ENCODE measurements at places on chromosomes 3 and 15.

DNA sequence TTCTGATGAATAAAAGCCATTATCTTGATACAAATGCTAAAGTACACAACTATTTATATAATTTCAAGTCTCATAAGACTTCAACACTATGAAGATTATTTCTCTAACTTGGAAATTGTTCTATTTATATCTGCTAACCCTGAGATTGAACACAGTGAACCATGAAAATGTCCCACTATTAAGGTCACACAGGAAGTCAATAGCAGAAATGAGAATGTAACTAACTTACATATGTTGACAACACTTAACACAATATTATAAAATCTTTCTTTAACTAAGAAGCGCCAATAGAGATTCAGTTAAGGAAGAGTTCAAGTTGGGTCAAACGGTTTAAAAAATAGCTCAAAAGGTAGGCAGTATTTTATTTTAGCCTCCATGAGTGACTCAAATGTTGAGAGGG lies 551.8 kb upstream of the CBLB start:
- DNase-seq: no peak

DNA sequence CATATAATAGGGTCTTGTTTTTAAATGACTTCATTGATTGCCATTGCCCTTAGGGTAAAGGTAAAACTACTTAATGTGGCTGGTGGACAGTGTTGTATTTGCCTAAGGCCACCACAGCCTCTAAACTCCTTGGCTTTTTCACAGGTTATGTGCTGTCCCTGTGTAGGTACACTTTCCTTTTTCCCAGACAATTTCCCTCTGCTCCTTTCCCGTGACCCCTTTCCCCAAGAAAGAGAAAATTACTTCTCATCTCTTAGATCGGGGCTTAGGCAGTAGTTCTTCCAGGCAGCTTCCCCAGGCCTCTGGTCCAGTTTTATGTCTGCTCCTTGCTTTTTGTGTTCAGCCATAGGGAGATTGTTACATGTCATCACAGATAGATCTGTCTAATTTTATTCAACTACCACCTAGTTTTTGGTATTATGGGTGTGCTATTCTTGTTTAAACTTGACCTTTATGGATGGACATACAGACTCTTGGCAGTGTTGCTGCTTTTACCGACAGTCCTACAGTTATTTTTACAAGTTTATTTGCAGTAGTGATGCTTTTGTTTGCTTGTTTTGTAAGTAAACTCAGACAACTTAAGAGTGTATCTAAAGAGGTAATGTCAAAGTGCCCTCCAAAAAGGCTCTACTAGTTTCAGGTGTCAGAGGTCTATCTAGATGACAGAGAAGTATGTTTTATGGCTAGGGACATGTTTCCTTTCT lies 20.5 kb upstream of the SCAANT1 start:
- no peak for DNase-seq

DNA sequence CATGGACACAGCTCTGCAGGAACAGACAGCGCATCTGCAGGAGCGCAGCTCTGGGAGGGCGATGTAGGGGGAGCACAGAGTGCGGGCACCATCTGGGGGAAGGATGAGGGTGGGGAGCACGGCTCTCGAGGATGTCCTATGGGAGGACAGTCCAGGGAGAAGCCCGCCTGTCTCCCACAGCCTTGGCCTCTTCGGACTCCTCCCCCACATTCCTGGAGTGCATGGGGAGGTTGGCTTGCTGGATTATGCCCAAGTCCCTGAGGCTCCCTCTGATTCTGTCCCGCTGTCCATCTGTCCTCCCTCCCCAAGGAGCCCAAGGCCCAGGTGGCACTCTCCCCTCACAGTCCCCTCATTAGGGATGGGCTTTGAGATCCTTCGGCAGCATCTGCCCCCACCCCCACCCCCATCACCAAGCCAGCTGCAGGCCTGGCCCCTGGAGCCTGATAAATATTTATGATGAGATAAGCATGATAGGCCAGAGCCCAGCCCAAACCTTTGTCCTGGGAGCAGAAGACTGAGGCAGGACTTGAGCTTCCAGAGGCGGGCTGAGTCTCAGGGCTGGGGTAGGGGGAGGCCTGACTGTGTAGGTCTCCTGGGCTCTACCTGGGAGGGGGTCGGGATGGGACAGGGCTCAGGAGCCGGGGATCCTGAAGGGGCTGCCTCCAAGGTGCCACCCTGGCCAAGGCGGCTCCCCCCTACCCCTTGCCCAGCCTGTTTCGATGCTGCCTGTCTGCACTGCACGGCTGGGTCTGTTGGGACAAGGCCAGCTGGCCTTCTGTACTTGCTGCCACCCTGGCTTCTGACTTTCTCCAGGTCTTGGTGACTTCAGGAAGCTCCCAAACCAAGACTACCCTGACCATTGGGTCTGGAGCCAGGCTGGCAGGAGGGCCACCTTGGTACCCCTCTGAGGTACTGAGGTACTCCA lies 28.6 kb upstream of the SEMA3F start:
- DNase-seq: no peak

- no peak for DNase-seq
Observed at GRCh38 chr3:38005076-38006020, 14.8 kb downstream of the VILL start.

DNA sequence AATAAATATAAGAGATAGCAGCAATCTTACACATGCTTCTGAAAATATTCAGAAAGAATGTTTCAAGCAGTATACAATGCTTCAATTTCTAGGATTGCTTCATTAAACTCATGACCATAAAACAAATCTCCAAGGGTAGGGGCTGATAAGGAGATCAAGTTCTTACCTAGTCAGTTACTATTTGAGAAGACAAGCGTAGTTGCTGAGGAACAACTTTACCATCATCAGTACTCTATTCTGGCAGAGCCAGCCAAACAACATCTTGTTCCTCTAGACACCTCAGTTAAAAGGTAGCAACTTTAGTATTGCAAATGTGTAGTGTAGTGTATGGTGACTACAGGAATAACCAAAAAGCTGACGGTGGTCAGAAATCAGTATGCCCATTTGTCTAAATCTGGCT lies 85.4 kb upstream of the CHRM5 start:
- DNase-seq: no peak

DNA sequence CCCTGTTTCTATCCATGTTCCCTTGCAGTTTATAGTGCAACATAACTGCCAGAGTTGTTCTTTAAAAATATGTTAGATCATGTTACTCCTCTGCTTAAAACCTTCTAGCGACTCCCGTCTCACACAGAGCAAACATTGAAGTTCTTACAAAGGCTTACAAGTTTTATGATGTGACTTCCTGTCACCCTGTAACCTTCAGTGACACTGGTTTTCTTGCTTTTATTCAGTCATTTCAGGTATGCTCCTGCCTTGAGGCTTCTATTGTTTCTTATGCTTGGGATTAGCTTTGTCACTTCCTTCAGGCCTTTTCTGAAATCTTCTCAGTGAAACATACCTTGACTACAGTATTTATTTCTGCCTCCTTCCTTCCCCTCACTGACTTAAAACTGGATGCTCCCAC lies 252.1 kb downstream of the DOCK3 start:
- no peak for DNase-seq

DNA sequence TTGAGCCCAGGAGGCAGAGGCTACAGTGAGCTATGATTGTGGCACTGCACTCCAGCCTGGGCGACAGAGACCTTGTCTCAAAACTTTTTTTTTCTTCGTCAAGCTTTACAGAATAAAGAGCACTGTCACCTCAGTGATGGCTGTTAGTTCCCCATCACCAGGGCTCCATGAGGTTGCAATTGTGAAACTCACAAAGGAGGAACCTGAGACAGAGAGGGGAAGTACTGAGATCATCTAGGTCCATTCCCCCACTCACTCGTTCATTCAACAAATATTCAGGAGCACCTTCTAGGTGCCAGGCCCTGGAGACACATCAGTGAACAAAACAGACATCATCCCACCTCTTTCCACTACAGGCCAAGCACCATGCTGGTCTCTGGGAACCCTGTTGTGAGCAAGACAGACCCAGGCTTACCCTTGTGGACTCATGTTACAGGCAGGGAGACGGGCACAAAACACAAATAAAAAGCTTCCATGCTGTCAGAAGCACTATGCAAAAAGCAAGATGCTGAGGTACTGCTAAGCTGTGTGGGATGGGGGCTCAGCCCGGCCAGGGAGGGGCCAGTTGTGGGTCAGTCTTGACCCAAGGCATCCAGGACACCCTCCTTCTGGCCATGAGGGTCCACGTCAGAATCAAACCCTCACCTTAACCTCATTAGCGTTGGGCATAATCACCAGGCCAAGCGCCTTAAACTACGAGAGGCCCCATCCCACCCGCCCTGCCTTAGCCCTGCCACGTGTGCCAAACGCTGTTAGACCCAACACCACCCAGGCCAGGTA lies 2.1 kb upstream of the RHO start:
- no peak for DNase-seq

DNA sequence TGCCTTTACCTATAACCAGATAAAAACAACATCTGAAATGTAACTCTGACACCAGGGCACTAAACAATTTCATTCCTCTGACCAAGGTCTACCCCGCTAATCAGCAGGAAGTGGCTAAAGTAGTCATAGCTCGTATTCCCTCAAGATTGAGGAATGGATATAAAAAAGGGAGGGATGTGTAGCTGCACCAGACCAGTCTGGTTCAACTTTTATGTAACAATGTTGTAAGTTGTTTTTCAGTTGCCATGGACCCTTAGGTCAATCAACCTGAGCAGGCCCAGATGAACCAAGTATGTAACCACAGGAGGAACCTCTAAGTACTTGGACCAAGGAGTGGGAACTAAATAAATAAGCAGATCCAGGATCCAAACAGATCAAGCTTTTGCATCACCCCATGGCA lies 28.4 kb upstream of the IFT57 start:
- DNase-seq: no peak

GRCh38 chr15:29934251-29934650 lies 112.0 kb upstream of the TJP1 start:
- no peak for DNase-seq

- no peak for DNase-seq
Observed at GRCh38 chr3:111351334-111351733, 190.7 kb upstream of the CD96 start.

DNA sequence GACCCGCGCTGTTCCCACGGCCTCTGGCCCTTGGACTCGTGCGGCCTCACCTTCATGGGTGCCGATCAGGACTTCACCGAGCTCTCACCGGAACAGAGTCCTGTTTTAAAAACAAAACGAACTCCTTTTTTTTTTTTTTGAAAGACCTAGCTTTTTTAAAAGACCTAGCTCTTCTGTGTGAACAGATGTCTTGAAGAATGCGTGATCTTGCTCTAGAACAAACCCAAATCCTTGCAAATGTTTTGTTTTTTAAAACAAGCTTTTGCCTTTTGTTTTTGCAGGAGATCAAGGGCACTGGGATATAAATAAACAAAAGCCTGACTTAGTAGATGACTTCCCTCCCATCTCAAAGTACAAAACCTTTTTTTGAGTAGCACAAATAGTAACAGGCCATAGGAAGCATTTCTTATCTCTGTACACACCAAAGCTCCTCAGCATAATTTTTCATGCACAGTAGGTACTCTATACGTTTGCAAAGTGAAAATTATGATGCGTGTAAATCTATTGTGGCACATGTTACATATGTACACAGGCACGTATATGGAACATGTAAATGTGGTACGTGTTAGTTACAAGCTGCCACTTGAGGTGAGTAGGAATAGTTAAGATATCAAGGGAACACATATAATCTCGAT lies 1.1 kb upstream of the MSL2 start:
- DNase-seq: no peak

DNA sequence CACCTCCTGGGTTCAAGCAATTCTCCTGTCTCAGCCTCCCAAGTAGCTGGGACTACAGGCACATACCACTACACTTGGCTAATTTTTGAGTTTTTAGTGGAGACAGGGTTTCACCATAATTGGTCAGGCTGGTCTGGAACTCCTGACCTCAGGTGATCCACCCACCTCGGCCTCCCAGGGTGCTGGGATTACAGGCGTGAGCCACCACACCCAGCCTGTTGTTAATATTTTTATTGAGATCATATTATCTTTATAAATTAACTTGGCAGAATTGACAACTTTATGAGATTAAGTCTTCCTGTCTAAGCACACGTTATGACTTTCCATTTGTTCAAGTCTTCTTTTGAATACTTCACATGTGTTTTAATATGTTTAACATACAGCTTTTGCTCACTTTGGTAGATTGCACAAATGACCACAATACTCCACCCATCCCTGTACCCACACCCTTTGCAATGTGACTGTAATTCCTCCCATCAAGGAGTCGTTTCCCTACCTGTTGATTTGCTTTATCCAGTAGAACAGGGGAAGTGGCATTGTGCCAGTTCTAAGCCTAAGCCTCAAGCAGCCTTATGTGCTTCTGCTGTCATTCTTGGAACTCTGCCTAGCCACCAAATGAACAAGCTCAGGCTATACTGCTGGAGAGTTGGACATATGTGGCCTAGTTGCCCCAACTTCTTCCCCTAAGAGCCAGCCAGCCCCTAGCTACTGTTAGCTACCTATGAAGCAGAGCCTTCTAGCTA lies 8.2 kb downstream of the XYLB start:
- DNase-seq: no peak

All from SHP77 treated with DMSO at 0.1 percent for 48 hours (cell line).